ENCODE measurements at places on chromosomes 7 and 10. TPM values are rescaled to one million over a fixed set of nuclear protein-coding genes. Genes with fewer than 3 reads are reported as not detected.
A peak's percentile ranks its signal among the peaks of the same experiment; 100 is the strongest.

The RELN gene
- 0.20 TPM for total RNA-seq

The CCZ1B gene
- 54.5 TPM for total RNA-seq

The PTN gene
- not detected for total RNA-seq

The TAC1 gene
- not detected for total RNA-seq

The KLLN gene
- 1.4 TPM for total RNA-seq

The SYCE1 gene
- total RNA-seq = not detected

The ABCB4 gene
- not detected for total RNA-seq

The SLC26A3 gene
- 0.54 TPM for total RNA-seq

The PRXL2A gene
- total RNA-seq = 4.9 TPM

The GPC2 gene
- total RNA-seq = 17.9 TPM

The NEBL gene
- 16.6 TPM for total RNA-seq

The IL2RA gene
- total RNA-seq = 0.59 TPM

The HMX2 gene
- total RNA-seq = not detected

The NPC1L1 gene
- total RNA-seq = 0.15 TPM

The COL1A2 gene
- 3.0 TPM for total RNA-seq

The TMEM213 gene
- total RNA-seq = not detected

DNA sequence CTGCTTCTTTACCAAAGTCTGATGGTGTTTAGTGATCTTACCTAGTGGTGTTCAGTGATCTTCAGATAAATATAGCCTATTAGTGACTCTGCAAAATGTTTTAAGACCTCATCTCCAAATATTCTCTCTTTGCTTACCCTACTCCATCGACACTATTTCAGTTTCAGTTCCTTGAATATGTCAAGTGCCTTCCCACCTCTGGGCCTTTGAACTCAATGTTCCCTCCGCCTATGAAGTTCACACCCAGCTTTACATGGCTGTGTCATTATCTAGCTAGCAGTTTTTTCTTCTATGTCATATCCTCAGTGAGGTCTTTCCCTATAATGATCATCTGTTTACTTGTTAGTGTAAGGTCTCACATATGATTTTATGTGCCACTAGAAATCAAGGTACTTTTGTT, 322.6 kb downstream of the DGKB start:
- DNase-seq = no peak

DNA sequence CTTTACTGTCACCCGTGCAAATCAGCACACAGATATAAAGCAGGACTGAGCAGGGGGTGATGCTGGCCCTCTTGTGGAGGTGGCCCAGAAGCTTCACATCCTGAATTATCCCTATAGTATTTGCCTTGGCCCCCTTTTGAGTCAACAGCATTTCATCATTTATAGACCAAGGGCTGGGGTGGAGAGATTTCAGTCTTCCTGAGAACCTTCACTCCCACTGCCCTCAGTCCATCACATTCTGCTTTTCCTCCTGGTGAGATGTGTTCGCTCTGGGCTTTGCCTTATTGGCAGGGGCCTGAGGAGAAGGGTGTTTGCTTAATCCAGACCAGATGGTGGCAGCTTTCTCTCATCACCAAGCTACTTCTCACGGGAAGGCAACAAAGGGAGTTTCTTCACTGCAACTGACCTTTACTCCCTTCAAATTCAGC, 47.7 kb downstream of the NOC3L start:
- no peak for DNase-seq

- DNase-seq = no peak
Observed at GRCh38 chr10:45461034-45461433, 87.0 kb downstream of the ALOX5 start.

DNA sequence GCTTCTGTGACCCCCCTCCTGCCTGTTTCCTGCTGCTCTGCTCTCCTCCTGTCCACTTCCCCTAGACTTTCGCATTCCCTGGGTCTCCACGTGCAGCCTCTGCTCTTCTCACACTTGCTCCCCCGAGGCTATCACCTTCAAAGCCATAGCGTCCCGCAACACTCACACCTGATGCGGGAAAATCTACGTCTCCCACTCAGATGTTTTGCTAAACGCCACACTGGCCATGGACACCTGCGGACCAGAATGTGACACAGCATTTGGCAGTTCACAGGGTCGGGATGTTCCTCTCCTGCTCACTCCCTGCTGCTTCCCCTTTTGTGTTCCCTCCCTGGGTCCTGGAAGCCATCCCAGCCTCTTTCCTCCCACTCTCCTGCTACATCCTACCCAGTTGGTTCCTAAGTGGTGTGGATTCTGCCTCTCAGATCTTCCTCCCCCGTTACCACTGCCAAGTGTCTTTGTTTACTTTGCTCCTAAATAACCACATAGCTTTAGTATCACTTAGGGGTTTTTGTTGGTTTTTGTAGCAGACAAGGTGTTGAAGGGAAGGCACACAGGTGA, 33.7 kb upstream of the RBM33 start:
- no peak for DNase-seq

DNA sequence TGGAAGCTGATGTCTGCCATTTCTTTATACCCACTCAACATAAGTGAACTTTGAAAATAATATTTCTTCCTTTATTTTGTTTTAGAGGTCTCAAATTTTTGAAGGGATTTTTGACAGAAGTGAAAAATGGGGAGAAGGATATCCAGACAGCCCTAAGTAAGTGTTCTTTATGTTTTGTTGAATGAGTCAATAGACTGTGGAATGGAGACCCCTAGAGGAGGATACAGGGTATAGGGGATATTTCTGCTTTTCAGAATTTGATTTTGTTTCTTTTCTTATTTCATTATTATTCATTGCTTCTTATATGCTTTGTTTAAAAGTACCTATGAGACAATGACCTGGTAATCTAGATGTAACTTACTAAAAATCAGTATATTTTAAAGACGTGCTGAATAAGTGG, 34.4 kb downstream of the PLEKHA8 start:
- peak; percentile 13 for DNase-seq

DNA sequence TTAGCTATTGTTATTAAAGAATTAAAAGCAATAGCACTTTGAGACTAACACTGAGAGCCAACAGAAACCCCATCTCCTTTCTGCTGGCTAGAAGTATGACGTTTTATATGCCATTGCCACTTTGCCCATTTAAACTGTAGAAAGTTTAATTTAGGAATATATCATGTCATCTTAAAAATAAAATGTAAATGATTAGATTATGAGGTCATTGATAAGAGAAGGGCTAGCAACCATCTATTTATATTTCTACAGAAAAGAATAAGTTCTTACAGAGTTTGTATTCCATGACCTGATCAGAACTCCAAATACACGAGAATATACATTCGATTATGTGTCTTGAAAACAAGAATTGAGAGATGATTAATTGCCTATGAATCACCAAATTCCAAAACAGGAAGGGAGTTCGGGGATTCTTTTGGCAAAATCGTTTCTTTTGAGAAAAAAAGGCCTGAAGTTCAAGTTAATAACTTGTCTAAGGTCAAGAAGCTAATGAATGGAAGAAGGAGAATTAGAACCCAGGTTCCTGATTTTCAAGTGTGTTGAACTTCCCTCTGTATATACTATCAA, 227.0 kb downstream of the TRIL start:
- DNase-seq = no peak

DNA sequence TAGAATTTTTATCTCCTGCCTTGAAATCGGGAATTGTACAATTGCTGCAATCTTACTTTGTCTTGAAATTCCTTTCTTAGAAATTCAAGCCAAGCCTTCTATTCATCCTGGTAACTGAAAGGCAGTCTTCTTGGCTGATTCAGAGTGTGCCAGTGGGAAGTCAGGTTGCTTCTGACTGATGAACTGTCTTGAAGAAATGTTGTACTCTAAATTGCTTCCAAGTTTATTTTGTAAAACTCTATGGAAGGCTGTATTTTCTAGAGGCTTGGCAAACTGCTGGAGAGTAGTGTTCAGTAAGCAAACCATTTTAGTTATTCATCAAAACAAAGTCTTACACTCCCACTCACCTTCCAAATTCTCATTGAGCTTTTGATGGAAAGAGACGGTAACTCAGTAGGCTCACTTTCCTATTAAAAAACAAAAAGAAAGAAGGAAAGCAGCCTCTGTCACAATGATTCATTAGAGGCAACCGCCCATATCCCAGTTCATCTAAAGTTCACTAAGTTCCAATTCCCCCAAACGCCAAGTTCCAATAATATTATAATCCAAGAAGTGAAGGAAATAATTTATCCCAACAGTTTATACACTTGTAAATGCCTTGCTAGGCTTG, 187.9 kb upstream of the MALRD1 start:
- no peak for DNase-seq

DNA sequence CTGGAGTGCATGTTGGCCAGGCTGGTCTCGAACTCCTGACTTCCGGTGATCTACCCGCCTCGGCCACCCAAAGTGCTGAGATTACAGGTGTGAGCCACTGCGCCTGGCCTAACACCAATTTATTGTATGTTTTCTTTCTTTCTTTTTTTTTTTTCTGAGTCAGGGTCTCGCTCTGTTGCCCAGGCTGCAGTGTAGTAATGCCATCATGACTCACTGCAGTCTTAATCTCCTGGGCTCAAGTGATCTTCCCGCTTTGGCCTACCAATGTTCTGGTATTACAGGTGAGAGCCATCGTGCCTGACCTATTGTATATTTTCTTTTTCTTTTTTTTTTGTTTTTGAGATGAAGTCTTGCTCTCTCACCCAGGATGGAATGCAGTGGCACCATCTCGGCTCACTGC, 33.8 kb upstream of the UBE2H start:
- no peak for DNase-seq

GRCh38 chr7:106568680-106569499, 92.1 kb downstream of the CCDC71L start:
- DNase-seq = peak; percentile 52

GRCh38 chr10:86266446-86267242, 100.0 kb downstream of the GRID1 start:
- no peak for DNase-seq

DNA sequence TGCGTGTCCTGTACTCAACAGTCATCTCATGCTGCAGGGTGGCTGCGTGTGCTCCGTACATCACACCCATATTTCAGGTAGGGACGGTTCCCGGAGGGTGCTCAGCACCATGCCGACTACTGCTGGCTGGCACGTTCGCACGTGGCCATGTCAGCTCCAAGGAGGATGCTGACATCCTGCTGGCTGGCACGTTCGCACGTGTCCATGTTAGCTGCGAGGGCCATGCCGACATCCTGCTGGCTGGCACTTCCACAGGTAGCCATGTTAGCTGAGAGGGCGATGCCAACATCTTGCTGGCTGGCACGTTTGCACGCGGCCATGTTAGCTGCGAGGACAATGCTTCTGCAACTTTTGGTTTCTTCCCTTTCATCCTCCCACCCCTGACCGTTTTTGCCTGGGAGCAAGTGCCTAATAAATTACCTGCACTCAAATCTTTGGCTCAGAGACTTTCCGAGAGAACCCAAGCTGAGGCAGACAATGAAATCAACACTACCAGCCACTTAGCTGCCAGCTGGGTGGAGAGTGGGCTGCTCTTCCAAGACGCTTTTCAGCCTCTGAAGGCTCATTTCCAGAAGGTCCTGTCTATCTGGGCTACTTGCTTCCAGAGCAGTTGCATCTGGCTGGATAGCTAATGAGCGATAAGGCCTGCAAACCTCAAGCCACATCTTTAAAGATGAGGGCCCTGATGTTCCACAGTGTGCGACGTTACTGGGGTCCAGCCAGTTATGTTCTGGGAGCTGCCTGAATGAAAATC, 104.6 kb downstream of the WDR37 start:
- no peak for DNase-seq

GRCh38 chr7:80721883-80722615, 83.6 kb downstream of the CD36 start:
- peak; percentile 63 for DNase-seq

DNA sequence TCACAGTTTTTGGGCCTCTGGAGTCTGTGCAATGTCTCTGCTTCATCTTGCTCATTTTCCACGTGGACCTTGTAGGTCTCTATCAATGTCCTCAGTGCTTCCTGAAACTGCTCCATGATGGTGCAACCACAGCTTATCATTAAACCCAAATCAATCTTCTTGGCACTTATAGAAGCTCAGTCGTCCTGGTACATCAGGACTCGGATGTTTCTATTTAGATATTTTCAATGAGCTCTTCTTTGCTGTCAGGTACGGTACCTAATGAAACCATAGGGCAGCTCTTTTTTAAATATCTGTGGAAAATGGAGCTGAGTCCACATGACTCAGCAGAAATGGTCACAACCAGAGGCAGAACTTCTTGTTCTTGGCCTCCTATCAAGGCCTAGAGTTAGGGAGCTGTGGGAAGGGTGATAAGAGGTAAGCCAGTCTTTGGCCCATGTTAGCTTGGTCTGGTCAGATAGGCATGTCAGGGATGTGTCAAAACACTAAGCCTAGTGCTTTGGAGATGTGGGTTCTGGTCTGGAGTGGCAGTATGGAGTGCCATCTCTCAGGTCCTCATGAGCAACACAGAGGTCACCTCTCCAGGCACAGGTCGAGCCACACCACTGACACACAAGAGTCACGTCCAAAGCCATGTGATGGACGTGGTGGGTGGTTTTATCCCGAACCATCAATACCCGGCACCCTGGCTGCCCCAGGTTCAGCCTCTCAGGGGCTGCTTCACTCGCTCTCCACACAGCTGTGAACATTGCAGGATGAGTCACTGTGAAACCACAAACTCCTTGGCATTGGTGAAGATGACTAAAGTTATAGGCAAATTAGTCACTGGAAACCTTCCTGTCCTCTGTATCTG, 87.0 kb downstream of the TBXAS1 start:
- DNase-seq = peak; percentile 92

- no peak for DNase-seq
Observed at GRCh38 chr10:133110133-133110532, 22.4 kb downstream of the ADGRA1 start.

- DNase-seq = no peak
Observed at GRCh38 chr10:112735041-112735695, 214.9 kb upstream of the TCF7L2 start.

- no peak for DNase-seq
Observed at GRCh38 chr7:17487343-17487742, 188.9 kb downstream of the AHR start.

GRCh38 chr7:20906801-20907453, 120.2 kb upstream of the SP8 start:
- DNase-seq = no peak

- no peak for DNase-seq
Observed at GRCh38 chr7:137601642-137602041, 245.1 kb downstream of the DGKI start.
